ENCODE measurements at places on chromosomes 4 and X. TPM values are rescaled to one million over a fixed set of nuclear protein-coding genes. Genes with fewer than 3 reads are reported as not detected.

- peak; percentile 72 for DNase-seq
Measured at GRCh38 chr4:139665690-139666529, at the start of gene MGST2. Gene MGST2 (plus strand): TSS chr4:139665819. CDS start chr4:139666020, 201 bp downstream.

DNA sequence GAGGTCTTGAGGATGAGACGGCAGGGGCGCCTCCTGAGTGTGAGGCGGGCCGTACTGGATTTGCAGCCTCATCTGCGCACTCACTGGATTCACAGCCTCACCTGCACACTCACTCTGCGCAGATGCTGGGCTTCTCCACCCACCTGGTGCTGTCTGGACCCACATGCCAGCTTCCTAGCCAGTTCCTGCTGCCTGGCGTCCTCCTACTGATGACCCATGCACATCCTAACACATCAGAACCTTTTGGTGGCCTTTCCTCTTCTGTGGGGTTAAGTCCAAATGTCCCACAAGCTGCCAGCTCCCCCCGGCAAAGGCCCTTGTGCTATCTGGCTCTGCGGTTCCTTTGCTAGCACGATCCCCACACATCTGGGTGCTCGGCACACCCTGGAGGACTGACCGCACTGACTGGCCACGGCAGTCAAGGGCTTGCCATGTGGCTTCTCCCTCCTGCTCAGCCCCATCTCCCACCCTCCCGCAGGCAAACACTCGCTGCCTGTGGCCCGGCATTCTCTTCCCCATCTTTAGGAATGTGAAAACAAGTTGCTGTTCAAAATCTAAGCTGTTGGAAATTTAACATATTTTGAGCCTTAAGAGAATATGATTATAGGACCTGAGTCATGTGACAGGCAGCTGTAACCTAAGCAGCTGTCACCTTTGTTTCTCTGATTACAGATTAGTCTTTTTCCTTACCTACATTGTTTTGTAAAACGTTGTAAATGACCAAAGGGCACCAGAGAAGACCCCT lies 39.4 kb upstream of the AFAP1 start:
- DNase-seq: peak; percentile 67

DNA sequence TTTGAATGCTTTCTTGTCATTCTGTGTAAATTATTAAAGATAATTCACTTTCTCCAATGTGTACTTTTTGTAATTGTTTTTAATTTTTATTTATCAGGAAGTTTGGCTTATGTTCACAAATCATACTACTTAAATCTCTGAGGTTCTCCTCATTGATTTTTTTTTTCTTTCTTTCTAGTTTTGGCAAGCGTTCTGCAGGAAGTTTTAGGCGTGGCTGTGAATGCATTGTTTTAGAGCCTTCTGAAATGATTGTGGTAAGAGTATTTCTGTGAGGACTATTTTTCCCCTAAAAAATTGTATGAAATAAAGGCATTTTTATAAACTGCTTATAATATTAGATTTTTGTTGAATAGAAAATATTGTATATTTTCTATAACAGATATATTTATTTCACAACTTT lies 135.8 kb downstream of the RAPGEF2 start:
- DNase-seq: no peak

GRCh38 chrX:71859637-71860036 lies 51.0 kb upstream of the NHSL2 start:
- DNase-seq: peak; percentile 33

DNA sequence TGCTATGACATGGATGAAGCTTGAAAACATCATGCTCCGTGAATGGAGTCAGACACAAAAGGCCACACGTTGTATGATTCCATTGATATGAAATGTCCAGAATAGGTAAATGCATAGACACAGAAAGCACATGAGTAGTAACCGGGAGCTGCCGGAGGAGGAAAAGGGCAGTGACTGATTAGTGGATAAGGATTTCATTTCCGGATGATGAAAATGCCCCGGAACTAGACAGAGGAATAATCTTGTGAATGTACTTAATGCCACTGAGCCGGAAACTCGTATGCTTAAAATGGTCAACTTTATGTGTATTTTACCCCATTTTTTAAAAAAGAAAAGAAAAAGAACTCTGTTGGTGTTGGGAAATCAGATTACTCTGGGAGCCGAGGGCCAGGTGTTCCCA lies 112.7 kb upstream of the FAM9B start:
- DNase-seq: no peak

- no peak for DNase-seq
Measured at GRCh38 chr4:15737255-15737654, 34.4 kb downstream of the BST1 start.

DNA sequence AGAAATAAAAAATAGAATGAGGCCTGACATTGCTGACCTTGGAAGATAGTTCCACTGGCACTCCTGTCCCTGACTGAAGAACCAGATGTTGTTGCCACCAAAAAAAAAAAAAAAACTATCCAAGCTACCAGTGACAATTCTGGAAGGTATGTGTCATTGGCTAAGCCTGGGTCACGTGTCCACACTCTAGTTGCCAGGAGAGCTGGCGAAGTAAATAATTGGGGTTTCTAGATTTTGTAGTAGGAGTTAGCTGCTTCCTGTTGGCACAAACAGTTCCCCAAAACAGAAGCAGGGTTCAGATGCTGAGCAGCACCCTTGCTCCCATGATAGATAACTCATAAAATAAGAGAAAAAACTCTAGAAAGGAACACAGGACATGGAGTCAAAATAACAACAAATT lies 20.5 kb downstream of the MND1 start:
- DNase-seq: no peak

GRCh38 chr4:84680956-84681355 lies 98.0 kb downstream of the CDS1 start:
- DNase-seq: no peak

DNA sequence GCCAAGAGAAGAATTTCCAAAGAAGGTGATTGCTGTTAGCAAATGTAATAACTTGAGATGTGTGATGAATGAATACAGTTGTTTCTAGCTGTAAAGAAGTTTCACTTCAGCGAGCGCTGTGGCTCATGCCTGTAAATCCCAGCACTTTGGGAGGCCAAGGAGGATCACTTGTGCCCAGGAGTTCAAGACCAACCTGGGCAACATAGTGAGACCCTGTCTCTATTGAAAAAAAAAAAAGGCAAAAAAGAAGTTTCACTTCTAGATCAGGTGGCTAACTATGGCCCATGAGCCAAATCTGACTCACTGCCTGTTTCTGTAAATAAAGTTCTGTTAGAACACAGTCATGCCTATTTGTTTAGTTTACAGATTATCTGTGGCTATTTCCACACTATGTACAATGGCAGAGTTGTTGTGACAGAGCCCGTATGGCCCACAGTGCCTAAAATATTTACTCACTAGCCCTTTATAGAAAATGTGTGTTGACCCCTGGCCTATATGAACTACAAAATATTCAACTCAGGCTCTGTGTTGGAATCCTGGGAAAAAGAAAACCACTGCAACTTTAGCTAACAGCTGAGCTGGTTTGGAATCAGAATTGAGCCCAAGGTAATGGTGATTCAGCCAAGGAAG lies 54.1 kb upstream of the PRPS1 start:
- peak; percentile 87 for DNase-seq

DNA sequence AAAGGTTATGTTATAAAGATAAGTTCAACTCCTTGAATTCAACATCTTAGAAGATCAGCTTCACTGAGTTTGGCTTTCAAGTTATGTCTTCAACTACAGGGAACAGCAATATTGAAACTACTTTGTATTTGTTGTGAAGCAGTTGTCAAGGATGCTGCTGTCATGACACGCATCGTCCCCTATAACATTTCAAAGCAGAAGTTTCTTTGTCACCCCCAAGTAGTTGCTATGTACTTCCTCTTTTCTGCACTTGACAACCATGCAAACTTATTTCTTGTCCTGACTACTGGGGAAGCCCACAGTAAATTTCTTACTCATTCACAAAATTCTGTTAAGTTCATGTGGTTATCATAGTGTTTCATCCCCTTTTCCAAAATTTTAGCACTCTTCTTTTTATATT lies 14.3 kb downstream of the ANTXR2 start:
- DNase-seq: no peak

- DNase-seq: peak; percentile 67
Measured at GRCh38 chr4:4395849-4396627, 9.1 kb downstream of the NSG1 start.

- DNase-seq: no peak
Measured at GRCh38 chrX:48467281-48467761, 2.7 kb downstream of the SLC38A5 start.

DNA sequence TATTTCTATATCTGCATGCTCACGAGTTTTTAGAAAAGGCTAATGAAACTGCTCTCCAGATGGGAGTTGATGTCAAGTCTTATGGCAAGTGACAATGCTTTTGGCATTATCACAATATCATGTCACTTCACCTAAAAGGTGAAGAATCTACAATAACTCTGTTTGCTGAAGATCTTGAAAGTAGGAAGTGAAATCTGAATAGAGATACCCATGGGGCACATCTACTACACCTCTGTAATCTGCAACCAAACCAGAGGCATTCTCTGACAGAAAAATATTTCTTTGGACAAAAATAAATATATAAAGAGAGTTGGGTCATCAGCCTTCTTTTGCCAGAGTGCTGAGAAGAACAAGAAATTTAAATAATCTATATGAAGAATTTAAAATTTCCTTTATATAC lies 3.9 kb upstream of the VAMP7 start:
- DNase-seq: no peak

GRCh38 chr4:151905197-151905596 lies 144.4 kb upstream of the GATB start:
- no peak for DNase-seq

GRCh38 chrX:154304846-154305245 lies 9.3 kb downstream of the TKTL1 start:
- DNase-seq: no peak

DNA sequence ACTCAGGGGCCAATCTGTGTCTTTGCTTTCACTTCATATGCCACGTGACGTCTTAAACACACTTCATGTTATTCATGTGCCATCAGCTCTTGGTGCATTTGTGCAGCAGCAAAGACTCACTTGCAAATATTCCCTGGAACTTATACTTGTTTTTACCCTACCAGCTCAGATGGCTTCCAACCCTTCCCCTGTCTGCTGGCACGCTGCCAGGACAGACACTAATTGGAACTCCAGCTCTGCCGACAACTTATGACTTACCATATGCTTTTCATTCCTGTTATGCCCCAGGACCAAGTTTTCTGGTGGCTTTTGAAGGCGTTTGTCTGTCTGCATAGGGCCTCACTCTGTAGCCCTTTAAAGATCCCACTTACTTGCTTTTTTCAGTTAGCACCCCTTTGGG lies 261.7 kb upstream of the GNPDA2 start:
- DNase-seq: no peak

GRCh38 chr4:146095091-146095690 lies 80.3 kb upstream of the LSM6 start:
- peak; percentile 73 for DNase-seq

- DNase-seq: no peak
Measured at GRCh38 chr4:7448036-7448435, 13.3 kb upstream of the PSAPL1 start.

DNA sequence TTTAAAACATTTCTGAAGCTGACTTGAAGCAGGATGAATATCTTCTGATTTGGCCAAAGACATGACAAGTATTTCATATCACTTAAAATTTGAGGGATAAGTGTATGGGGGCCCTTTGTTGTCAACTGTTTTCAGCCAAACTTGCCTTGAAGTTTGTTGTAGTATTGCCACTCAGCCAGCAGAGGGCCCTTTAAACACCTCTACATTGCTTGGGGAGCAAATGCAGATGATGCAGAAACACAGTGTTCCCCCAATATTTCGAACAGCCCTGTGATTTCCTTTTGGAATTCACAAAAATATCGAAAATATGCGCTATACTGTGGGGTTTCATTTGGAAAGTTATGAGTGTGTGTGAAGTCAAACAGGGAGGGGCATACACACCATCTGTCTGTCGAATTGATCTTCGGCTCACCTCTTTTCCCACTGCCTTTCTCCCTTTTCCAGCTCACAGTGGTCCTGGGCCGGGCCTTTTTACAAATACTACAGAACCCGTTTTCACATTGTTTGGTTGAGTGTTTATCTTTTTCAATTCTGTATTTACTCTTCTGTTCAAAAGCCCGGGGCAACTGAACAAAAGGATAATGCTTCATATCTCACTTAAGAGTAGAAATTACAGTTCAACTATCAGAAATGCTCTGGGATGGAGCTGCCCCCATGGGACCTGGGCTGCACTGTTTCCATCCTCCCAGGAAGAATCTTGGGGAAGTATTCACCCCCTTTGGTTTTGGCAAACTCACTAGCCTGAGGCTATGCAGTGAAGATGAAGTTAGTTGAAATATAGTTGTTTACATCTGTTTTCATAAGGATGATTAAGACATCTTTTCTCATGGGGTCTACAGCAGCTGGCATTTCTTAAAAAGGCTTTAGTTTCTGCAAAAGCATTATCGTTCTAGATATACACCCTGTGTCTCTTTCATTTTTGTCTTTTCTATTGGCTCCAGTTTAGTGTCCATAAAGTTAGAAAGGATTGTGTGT lies 137.6 kb downstream of the EGF start:
- DNase-seq: peak; percentile 61

DNA sequence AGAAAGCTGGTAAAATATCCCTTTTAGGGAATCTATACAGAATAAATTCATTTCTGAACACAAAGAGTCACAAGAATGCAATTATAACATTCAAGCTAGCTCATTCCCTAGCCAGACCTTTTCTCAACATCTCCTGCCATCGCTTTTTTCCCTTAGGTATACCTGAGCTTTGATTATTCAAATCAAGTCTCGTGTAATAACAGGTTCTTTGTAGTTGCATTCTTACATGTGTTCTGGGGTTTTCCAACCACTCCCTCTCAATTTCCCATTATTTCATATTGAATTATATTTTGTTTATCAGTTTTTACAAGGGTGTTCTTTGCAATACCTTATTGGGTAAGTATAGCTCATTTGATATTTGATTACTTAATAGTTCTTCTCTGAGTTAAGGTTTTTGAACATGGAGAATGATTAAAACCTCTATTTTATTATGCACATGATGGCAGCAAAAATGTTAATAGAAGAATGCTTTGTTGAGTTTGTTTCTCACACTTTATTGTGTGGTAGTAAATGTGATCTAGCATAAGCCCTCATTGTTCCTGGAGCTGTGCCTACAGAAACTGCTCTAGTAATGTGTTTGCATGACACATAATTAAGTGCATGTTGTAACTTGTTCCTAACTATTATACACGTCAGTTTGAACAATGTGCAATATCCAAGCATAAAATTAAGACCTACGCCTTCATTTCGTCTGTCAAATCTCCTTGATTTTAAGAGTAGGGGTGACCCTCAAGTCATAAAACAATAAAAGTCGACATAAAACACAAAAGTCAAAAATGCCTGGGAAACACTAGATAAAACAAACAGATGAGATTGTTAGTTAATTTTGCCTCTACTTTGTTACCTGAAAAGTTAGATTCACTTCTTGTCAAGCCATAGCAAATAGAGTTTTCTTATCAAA lies 124.0 kb upstream of the POF1B start:
- DNase-seq: no peak

GRCh38 chrX:151736685-151737084 lies 2.1 kb downstream of the CNGA2 start:
- no peak for DNase-seq

Gene APBB2
- total RNA-seq: 96.3 TPM

Gene C4orf51
- not detected for total RNA-seq

Gene MAMLD1
- 1.3 TPM for total RNA-seq

Gene VEGFC
- total RNA-seq: 77.3 TPM

Gene MAPK10
- 12.1 TPM for total RNA-seq

Gene HSPA4L
- total RNA-seq: 6.5 TPM

Gene STBD1
- total RNA-seq: 5.8 TPM

Gene SMR3B
- not detected for total RNA-seq

Gene ZNF630
- 0.32 TPM for total RNA-seq

Gene TMEM271
- not detected for total RNA-seq

Gene HPGDS
- not detected for total RNA-seq

Gene PGRMC1
- 202 TPM for total RNA-seq
